Activated CD4-positive, alpha-beta memory T cell treated with anti-CD3 and anti-CD28 coated beads for 36 hours (primary cell): ENCODE measurements at places on chromosomes 1 and 21. TPM values are rescaled to one million over a fixed set of nuclear protein-coding genes. Genes with fewer than 3 reads are reported as not detected.

DNA sequence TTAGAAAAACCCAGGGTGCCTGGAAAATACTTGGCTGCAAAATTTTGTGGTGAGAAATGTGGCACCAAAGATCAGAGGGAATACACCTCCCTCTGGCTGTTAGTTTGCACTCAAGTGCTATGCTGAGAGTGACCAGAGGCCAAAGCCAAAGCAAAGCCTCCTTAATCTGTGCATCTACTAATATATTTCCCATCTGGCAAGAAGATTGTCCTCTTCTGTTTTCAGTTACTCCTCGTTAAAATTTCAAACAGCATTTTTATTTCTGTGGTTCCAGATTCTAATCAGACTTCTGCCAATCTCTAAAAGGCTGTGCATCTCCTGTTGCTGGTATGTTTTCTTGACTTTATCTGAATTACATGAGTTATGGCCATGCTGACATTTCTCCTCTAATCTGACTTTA is 327.4 kb downstream of the TBX15 start:
- DNase-seq = no peak

- DNase-seq = peak; percentile 85
Observed at GRCh38 chr1:116738673-116739370, 15.4 kb upstream of the CD2 start.

DNA sequence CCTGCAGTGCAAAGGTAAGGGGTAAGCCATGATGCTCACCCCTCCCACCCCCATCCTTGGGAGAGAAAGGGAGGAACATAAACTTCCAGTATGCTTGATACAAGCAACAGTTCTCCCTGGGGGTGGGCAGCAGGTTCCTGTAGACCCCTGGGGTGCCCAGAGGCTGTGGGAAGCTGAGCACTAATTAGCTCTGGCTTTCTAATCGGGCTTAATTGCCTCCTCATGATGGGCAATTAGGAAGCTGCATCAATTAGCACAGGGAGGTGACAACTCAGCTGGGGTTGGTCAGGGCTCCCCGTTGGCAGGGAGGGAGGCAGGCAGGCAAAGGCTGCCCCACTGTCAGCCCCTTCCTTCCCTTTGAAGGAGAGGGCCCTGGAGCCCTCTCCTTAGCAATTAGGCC is 15.7 kb upstream of the LMNA start:
- DNase-seq = no peak

Gene BATF3
- total RNA-seq = 314 TPM

DNA sequence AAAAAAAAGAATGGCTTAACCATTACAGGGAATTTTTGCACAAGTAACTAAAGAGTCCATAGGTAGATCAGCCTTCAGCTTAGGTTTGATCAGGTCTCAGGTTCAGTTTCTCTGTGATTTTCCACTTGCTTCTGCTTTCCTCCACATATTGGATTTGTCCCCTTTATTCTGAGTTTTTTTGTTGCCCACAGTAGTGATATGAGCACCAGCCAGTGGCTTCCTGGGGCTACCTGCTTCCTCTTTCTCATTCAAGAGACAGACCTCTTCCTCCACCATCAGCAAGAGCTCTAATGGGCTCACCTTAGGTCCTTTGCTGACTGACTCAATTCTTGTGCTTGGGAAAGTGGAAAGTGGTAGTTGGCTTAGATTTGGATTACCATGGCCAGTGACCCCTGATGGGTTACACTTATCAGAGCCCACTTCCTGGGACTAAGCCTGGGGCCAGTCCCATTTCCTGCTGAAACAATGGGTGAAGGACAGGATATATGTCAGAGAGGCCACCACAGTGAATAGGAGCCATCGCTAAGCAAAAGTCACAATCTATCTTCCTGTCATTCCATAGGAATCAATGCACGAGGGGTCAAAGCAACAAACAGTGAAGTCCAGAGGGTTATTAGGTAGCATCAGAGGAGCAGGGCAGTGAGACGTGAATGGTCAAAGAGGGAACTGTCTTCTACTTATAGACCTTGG is 12.8 kb upstream of the PLA2G2E start:
- DNase-seq = no peak

GRCh38 chr1:119046785-119047438 is 58.8 kb upstream of the TBX15 start:
- no peak for DNase-seq

Gene FCGR2B
- not detected for total RNA-seq

- no peak for DNase-seq
Observed at GRCh38 chr1:80769208-80769750, 1031.5 kb upstream of the ADGRL2 start.

Gene IL10
- 18.5 TPM for total RNA-seq

DNA sequence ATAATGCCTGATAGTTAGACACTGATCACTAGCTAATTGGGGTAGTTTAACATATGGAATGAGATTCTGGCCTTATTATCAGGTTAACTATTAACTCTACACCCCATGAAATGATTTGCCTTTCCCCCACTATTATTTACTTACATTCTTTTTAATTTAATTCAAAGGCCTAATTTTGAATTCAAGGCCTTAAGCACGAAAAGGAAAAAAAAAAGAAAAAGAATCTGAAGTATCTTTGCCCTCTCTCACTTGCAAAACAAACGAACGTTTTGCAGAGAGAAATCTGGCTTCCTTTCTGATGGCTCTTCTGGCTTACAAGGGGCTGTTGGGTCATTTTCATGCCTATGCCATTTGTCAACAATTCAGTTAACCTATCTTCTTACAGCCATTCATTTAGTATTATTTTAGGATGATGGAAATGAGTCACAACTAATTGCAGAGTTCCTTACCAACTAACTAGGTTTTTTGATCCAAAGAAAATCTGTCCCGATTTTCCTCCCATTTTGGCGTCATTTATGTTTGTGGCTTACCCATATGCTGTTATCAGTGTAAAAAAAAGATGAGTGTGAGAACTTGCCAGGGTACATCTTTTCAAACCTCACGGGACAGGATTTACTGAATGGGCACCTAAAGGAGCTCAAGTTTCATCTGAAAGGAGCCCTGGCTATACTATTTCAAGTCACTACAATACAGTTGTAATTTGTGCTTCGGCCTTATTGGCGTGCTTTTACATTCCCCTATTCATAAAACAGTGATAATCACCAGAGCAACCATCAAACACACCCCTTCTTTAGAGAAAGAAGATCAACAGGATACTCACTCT is 1.9 kb upstream of the ERRFI1 start:
- DNase-seq = no peak

Gene ELF3
- total RNA-seq = 0.12 TPM

Gene TRIM62
- total RNA-seq = 3.6 TPM

Gene CR1L
- not detected for total RNA-seq

DNA sequence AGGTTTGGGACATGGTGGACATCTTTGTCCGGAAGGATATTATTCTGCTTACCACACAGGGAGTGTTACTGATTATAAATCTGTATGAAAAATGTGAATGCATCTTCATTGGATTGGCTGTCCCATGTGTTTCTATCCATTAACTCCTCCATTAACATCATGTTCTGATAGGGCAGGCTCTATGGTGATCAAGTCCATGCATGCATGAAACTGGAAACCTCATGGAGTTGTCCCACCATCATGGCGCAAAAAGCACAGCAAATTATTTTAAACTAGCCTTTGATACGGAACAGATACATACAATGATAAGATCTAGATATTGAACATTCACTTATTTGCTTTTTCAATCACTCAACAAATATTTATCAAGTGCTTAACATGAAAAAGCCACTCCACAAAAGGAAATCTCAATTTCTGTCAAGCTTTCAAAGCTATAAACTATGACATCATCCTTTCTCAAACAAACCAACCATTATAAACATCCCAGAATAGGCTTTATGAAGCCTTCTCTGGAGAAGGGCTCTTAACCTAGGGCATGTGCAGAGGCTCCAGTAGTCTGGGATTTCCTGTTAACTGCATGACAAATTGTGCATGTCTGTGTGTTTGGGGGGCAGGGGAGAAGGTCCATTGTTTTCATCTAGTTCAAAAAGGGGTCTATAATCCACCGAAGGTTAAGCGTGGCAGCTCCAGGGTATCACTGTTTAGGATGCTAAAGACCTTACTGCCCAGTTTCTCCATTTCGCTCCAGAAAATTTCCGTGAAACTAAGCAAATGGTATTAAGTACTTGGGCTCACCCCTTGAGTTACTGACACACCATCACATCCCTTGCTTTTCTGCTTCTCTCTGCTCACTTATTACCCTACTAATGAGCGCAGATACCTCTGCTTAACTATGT is 46.1 kb downstream of the ADAMTS1 start:
- DNase-seq = no peak

DNA sequence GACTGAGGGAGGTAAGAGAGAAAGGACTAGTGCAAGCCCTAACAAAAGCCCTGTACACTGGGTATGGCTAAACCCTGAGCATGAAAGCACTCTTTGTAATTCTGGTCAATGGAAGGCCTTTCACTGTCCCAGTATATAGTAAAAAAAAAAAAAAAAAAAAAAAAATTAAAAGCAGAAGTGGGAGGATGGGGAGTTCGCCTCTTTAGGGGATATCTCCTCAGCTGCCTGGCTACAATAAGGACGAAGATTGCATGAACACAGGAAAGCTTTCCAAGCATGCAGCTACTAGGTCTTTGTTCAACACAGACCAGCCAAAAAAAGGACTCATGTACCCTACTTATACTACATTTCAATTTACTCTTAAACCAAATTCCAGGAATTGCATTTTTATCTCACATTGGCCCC is 59.1 kb downstream of the EIF4G3 start:
- no peak for DNase-seq

GRCh38 chr1:229563241-229563640 is 4.7 kb upstream of the ABCB10 start:
- no peak for DNase-seq

Gene LCE2D
- total RNA-seq = not detected

GRCh38 chr1:146032631-146033219 is 11.2 kb upstream of the HJV start:
- no peak for DNase-seq

GRCh38 chr1:239951511-239952140 is 140.1 kb upstream of the FMN2 start:
- DNase-seq = peak; percentile 58

DNA sequence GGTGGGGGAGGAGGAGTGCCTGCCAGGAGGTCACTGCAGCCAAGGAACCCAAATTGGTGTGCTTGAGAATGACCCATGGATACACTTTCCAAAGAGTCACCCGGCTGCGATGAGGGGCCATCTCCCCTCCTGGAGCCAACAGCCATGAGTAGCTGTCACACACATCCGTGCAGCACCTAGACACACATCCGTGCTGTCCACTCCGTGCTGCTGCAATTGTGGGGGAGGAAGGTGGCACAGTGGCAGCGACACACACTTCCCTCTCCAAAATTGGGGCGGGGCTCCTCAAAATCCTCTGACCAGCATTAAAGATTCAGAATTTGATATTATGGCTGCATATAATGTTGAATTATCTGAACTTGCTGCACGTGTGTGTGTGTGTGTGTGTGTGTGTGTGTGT is 15.8 kb downstream of the TP73 start:
- no peak for DNase-seq

GRCh38 chr21:29825936-29826335 is 113.9 kb downstream of the GRIK1 start:
- DNase-seq = no peak

DNA sequence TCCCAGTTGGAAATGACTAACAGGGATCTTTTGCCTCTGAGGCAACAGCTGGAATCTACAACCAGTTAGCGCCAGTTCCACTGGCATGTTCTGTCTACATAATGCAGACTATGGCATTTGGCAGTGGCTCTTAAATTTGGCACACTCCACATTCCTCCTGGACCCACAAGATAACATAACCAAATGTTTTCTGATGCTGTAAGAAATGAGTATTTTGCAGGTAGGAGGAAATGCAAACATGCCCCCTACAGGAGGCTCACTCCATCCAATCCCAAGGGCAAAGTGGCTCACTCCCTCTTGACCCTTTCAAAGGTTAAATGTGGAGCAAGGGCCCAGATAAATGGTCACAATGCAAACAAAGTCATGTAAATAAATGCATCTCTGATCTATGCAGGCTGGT is 129.2 kb upstream of the PROX1 start:
- no peak for DNase-seq

Gene KRTAP6-1
- total RNA-seq = not detected

GRCh38 chr1:23555986-23556634 is 3.2 kb downstream of the ID3 start:
- no peak for DNase-seq

GRCh38 chr1:165403835-165404482 is 41.0 kb downstream of the RXRG start:
- DNase-seq = peak; percentile 49

- DNase-seq = no peak
Observed at GRCh38 chr1:205056188-205056611, 13.2 kb downstream of the CNTN2 start.

Gene CD55
- total RNA-seq = 42.3 TPM

Gene DNAJC6
- total RNA-seq = 3.2 TPM

- DNase-seq = no peak
Observed at GRCh38 chr1:199081739-199082138, 442.9 kb downstream of the PTPRC start.

- DNase-seq = no peak
Observed at GRCh38 chr1:224852901-224853568, 76.4 kb upstream of the DNAH14 start.

Gene COL9A2
- total RNA-seq = 11.7 TPM

GRCh38 chr1:210437781-210438180 is 109.1 kb downstream of the HHAT start:
- no peak for DNase-seq

Gene HDAC1
- 136 TPM for total RNA-seq

Gene B3GALT5
- total RNA-seq = not detected

Gene CYYR1
- total RNA-seq = not detected
